ENCODE measurements at places on chromosomes 6 and 20. TPM values are rescaled to one million over a fixed set of nuclear protein-coding genes. Genes with fewer than 3 reads are reported as not detected.

GRCh38 chr20:17431621-17432364 is 99.4 kb downstream of the BFSP1 start:
- peaks cover 20% of the 10 kb centered on the region for H3K36me3 ChIP-seq
- peaks cover 42% of the 10 kb centered on the region for H3K4me1 ChIP-seq
- no peak overlapping the region for H3K4me3 ChIP-seq
- H3K27me3 ChIP-seq: no peaks in the 10 kb centered on the region
- peak; percentile 81 for DNase-seq

DNA sequence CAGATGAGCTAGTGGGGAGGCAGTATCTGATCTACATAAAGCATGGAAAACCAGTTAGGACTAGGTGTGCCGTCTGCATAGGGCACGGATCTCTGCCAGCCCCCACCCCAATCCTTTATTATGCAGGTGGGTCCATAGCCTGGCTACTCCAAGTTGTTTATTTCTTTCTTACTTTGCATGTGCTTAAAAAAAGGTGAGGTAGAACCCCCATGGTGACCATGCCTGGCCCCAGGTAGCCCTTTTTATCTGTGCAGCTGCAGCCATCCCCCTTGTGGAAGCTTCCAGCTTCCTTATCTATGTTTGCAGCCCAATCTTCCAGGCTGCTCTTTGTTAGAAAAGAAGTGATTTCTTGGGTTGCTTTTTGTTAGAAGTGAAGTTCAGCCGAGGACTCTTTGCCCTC is 9.0 kb upstream of the TREM2 start:
- H3K4me3 ChIP-seq: no peak overlapping the region
- no peaks in the 10 kb centered on the region for H3K4me1 ChIP-seq
- H3K27ac ChIP-seq: no peak overlapping the region
- no peaks in the 10 kb centered on the region for H3K27me3 ChIP-seq
- no peaks in the 10 kb centered on the region for H3K36me3 ChIP-seq
- no peak for DNase-seq

GRCh38 chr6:131065824-131066171 is 2.8 kb upstream of the EPB41L2 start:
- H3K27ac ChIP-seq: no peak overlapping the region
- peaks cover 9% of the 10 kb centered on the region for H3K4me1 ChIP-seq
- H3K36me3 ChIP-seq: no peaks in the 10 kb centered on the region
- H3K4me3 ChIP-seq: no peak overlapping the region
- DNase-seq: no peak

GRCh38 chr6:119313937-119314884 is 35.4 kb downstream of the MAN1A1 start:
- no peaks in the 10 kb centered on the region for H3K27me3 ChIP-seq
- H3K27ac ChIP-seq: no peak overlapping the region
- DNase-seq: no peak
- no peaks in the 10 kb centered on the region for H3K4me1 ChIP-seq

GRCh38 chr6:85997206-85997605 is 354.5 kb upstream of the SYNCRIP start:
- no peak overlapping the region for H3K4me3 ChIP-seq
- no peaks in the 10 kb centered on the region for H3K4me1 ChIP-seq
- no peak overlapping the region for H3K27ac ChIP-seq

DNA sequence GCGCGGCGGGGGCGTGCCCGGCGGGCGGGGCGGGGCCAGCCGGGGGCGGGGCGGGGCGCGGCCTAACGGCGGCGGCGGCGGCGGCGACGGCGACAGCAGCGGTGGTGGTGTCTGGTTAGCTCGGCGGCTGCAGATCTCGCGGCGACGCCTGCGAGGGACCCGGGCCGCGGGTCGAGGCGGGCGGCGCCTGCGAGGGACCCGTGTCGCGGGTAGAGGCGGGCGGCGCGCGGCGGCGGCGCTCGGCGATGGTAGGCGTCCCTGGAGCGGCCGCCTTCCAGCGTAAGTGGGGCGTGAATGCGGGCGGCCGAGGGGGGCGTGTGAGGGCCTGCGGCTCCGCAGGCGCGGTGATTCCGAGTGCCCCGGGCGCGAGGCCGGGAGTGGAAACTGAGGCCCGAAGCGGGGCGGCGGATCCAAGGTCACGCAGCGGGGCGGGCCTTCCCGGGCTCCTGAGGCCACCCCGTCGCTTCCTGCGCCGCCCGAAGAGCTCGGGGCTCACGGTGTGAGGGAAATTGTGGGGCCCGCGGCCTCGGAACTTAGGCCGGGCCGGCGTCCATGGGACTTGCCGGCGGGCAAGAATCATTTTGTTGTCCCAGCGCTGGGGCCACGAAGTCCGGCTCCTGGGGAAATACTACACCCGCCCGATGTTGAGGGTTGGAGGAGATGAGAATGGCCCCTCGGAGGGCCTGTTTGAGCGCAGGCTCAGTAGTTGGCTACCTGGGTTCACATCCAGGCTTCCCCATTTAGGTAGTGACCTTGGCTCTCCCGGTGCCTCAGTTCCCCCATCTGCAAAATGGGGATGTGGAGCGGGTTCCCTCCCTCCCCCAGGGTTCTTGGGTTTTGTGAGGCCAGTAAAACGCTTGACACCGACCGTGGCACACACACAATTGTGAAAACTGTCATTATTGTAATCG is at the start of gene CBFA2T2:
Gene CBFA2T2 (plus strand): TSS at position 74 of the 911 bp plus-strand sequence. CDS start 172 bp downstream, at position 246.
- peaks cover 6% of the 10 kb centered on the region for H3K4me1 ChIP-seq
- H3K36me3 ChIP-seq: no peaks in the 10 kb centered on the region
- no peak for DNase-seq

GRCh38 chr6:146670161-146670560 is 71.4 kb downstream of the ADGB start:
- no peak overlapping the region for H3K27ac ChIP-seq
- H3K27me3 ChIP-seq: no peaks in the 10 kb centered on the region

DNA sequence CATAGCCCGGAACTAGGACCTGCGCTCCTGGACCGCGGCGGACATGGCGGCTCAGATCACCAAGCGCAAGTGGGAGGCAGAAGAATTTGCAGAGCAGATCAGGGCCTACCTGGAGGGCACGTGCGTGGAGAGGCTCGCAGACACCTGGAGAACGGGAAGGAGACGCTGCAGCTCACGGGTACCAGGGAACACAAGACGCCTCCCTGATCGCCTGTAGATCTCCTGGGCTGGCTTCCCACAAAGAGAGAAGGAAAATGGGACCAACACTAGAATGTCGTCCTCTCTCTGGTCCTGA is 15.1 kb upstream of the HLA-A start:
- no peaks in the 10 kb centered on the region for H3K27me3 ChIP-seq
- no peaks in the 10 kb centered on the region for H3K4me1 ChIP-seq
- no peak overlapping the region for H3K27ac ChIP-seq
- peak overlapping the region; percentile 58 for H3K4me3 ChIP-seq
- H3K36me3 ChIP-seq: no peaks in the 10 kb centered on the region

GRCh38 chr20:21554985-21555384 is 41.1 kb upstream of the NKX2-2 start:
- no peaks in the 10 kb centered on the region for H3K27me3 ChIP-seq
- H3K27ac ChIP-seq: peak overlapping the region; percentile 95
- H3K4me3 ChIP-seq: no peak overlapping the region
- peaks cover 30% of the 10 kb centered on the region for H3K4me1 ChIP-seq

DNA sequence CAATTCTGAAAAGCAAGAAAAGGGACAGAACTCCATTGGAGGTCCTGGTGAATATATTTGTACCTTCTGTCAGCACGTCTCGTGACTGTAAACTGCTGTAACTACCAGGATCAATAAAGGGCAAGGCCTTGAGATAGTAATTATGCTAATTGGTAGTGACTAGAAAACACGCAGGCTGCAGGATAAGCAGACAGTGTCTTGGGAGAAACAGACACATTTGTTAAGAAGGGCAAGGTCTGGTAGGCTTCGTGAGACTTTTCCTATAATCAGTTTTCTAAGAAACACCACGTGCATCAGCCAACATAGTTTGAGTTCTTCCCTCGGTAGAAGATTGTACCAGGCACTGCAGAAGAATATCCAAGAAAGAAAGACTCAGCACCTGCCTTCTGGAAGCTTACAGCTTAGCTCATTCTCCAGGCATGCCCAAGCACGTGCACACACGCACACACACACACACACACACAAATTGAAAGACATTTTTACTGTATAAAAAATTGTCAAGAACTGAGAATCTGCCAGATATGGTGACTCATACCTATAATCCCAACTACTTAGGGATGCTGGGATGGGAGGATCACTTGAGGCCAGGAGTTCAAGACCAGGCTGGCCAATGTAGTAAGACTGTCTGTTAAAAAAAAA is 167.0 kb upstream of the SASH1 start:
- H3K27me3 ChIP-seq: no peaks in the 10 kb centered on the region
- H3K4me3 ChIP-seq: no peak overlapping the region
- no peaks in the 10 kb centered on the region for H3K36me3 ChIP-seq
- no peaks in the 10 kb centered on the region for H3K4me1 ChIP-seq
- H3K27ac ChIP-seq: no peak overlapping the region
- no peak for DNase-seq

DNA sequence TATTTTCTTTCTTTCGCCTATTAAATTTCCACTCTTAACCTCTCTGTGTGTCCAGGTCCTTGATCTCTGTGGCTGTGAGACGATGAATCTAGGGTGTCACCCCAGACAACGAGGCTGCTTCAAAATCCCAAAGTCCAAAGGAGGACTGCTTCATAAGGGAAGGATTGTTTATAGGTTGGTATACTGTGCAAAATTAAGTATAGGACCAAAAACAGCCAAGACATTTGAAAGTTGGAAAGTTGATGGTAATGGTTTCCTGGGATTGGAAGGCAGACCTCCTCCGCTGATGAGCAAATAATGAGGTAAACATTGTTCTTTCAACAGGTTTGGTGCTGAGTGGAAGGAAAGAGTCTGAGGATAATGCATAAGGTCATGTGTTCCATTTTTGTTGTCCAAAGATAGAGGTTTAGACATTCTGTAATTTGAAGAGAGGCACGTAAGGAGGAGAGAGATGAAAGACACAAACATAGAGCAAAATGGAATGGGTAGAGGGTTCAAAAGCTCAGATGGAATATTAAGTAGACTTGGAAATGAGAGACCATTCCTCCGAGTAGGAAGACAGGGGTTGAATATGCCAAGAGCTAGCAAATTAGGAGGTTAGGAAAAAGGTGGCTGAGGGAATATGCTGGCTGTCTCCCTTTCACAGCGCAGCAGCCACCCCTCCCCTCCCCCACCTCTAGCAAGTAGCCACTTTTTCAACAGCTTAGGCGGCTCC is 24.8 kb downstream of the ZNF311 start:
- H3K4me1 ChIP-seq: peaks cover 30% of the 10 kb centered on the region
- H3K4me3 ChIP-seq: peak overlapping the region; percentile 59
- H3K27ac ChIP-seq: peak overlapping the region; percentile 67

GRCh38 chr6:63742060-63742459 is 106.5 kb downstream of the PHF3 start:
- no peaks in the 10 kb centered on the region for H3K4me1 ChIP-seq
- no peak overlapping the region for H3K4me3 ChIP-seq
- H3K27me3 ChIP-seq: no peaks in the 10 kb centered on the region
- H3K27ac ChIP-seq: no peak overlapping the region

DNA sequence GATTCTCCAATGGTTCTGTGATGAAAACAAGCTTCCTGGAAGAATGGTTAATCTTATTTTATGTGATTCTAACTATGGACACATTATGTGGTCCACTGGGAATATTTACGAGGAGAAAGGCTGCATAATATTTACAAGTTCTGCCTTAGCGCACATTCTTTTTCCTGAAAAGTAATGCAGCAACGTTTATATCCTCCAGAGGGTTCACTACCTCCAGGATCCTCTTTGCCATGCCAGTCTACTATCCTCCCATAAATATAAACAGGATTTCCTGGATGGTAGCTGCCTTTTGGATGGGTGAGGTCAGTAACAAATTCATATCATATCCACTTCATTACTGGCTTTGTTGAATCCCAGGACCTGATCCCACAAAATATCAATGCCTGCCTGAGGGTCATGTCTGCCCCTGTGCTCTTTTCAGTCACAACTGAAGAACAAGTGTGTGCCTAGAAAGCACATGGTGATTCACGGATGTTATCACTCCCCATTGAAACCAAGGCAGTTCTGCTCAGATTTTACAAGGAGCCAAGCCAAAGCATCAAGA is 30.4 kb downstream of the ADGRF5 start:
- DNase-seq: no peak
- no peak overlapping the region for H3K27ac ChIP-seq
- peaks cover 3% of the 10 kb centered on the region for H3K27me3 ChIP-seq
- H3K36me3 ChIP-seq: no peaks in the 10 kb centered on the region

DNA sequence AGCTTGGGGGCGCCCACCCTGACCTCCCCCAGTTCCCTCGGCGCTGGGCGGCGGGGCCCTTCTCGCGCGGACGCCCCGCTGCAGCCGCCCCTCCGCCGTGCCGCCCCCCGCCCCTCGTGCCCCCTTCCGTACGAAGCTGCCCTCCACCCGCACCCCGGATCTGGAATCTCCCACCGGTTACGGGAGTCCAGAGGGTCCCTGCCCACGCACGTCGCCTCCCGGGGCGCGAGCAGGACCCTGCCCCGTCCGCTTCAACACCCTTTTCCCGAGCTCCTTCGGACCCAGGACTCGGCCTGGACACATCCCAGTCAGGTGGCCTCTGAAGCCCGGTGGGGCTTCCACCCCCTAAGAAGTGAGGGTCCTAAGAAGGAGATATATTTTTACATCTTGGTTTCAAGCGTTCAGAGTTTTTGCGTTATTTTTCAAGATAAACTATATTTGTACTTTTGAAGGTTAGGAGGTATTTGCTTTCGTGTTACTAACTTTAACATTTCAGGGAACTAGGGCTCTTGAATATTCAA is 506 bp downstream of the ARFGAP1 start:
- no peak for DNase-seq
- H3K36me3 ChIP-seq: peaks cover 19% of the 10 kb centered on the region
- H3K27ac ChIP-seq: peak overlapping the region; percentile 70
- H3K27me3 ChIP-seq: peaks cover 6% of the 10 kb centered on the region
- peaks cover 5% of the 10 kb centered on the region for H3K4me1 ChIP-seq

GRCh38 chr6:50722829-50723554 is 9.7 kb downstream of the TFAP2D start:
- no peaks in the 10 kb centered on the region for H3K4me1 ChIP-seq
- H3K4me3 ChIP-seq: no peak overlapping the region
- no peak for DNase-seq
- H3K27me3 ChIP-seq: peaks cover 100% of the 10 kb centered on the region
- no peaks in the 10 kb centered on the region for H3K36me3 ChIP-seq
- no peak overlapping the region for H3K27ac ChIP-seq

GRCh38 chr6:11392778-11393507 is 144.6 kb upstream of the TMEM170B start:
- H3K4me3 ChIP-seq: no peak overlapping the region
- H3K4me1 ChIP-seq: peaks cover 10% of the 10 kb centered on the region
- DNase-seq: peak; percentile 40
- no peak overlapping the region for H3K27ac ChIP-seq
- H3K27me3 ChIP-seq: no peaks in the 10 kb centered on the region

DNA sequence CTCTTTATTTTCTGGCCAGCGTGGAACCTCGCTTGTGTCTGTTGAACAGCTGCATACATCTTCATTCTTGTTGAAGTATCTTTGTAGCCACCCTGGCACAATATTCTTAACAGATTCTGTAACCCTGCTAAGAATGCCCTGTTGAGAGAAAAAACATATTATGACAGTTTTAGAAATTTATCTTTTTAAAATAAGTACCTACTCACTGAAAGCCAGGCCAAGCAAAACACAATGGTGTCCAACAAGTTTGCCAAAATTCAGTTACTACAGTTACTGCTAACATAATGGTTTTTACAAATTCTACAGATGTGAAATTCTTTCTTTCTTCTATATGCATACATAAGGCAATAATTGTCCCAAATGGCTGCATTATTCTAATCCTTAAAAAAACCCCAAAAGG is 18.2 kb downstream of the NUP153 start:
- H3K27me3 ChIP-seq: no peaks in the 10 kb centered on the region
- H3K4me3 ChIP-seq: no peak overlapping the region
- H3K27ac ChIP-seq: no peak overlapping the region
- H3K36me3 ChIP-seq: peaks cover 34% of the 10 kb centered on the region
- H3K4me1 ChIP-seq: peaks cover 5% of the 10 kb centered on the region

Gene SMPDL3A
- 12.4 TPM for total RNA-seq

Gene FKBP5
- 26.2 TPM for total RNA-seq

Gene PPIL6
- 1.8 TPM for total RNA-seq

Gene MTFR2
- total RNA-seq: 10.1 TPM

Gene RAMACL
- total RNA-seq: 0.77 TPM

Gene SSR1
- total RNA-seq: 152 TPM

Gene KCNB1
- 0.81 TPM for total RNA-seq

Gene PHACTR2
- 2.4 TPM for total RNA-seq

Gene ADGRF5
- 0.31 TPM for total RNA-seq

Measured in A673 (cell line).